ENCODE measurements at places on chromosomes 6 and 20. TPM values are rescaled to one million over a fixed set of nuclear protein-coding genes. Genes with fewer than 3 reads are reported as not detected.

The PRL gene
- not detected for total RNA-seq

The RSPH9 gene
- total RNA-seq: 0.21 TPM

The SIRPA gene
- total RNA-seq: 15.9 TPM

The GMNN gene
- 8.7 TPM for total RNA-seq

The ARFGEF3 gene
- total RNA-seq: 8.3 TPM

All from tracheal epithelial cell (primary cell).